ENCODE measurements at places on chromosomes 7 and 10.

DNA sequence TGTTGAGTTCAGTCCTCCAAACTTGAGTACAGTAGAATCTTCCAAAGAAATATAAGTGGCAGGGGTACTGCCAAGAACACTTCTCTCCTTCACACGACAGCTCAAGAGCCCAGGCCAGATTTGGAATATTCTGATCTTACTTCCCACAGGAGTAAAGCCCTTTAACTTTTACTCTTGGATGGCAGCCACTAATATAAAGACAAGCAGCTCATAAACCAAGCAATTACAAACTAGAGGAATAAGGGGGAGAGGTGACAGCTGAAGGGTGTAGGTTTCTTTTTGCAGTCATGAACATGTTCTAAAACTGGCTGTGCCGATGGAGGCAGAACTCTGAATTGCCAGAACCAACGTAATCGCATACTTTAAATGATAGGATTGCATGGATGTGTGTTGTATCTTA is 74.8 kb downstream of the SVIL start:
- DNase-seq: no peak
- no peak overlapping the region for H3K4me3 ChIP-seq
- no peaks in the 10 kb centered on the region for H3K4me1 ChIP-seq
- no peaks in the 10 kb centered on the region for H3K27me3 ChIP-seq
- H3K27ac ChIP-seq: no peak overlapping the region

- no peak overlapping the region for H3K27ac ChIP-seq
- H3K27me3 ChIP-seq: no peaks in the 10 kb centered on the region
- DNase-seq: no peak
- no peaks in the 10 kb centered on the region for H3K4me1 ChIP-seq
- H3K36me3 ChIP-seq: no peaks in the 10 kb centered on the region
Observed at GRCh38 chr7:19351341-19352304, 206.4 kb upstream of the FERD3L start.

GRCh38 chr10:7094781-7095180 is 316.1 kb downstream of the SFMBT2 start:
- no peaks in the 10 kb centered on the region for H3K4me1 ChIP-seq
- H3K27ac ChIP-seq: no peak overlapping the region
- DNase-seq: no peak
- no peak overlapping the region for H3K4me3 ChIP-seq

GRCh38 chr7:42928754-42929153 is 3.2 kb downstream of the PSMA2 start:
- H3K4me3 ChIP-seq: no peak overlapping the region
- H3K4me1 ChIP-seq: peaks cover 9% of the 10 kb centered on the region
- H3K27ac ChIP-seq: no peak overlapping the region
- H3K36me3 ChIP-seq: peaks cover 26% of the 10 kb centered on the region
- no peak for DNase-seq

DNA sequence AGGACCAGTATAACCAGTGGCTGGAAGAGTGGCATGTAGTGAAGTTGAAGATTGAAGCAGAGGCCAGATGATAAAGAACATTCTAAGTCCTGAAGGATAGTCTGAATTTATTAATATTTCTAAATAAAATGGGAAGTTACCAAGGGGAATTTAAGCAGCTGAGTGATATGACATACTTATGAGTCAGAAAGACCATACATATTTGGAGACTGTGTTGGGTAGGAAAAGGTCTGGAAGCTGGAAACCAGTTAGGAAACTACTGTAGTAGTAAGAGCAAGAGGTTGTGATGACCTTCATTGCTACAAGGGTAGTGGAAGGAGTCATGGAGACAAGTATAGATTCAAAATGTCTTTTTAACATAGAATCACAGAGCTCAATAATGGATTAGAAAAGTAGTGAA is 752.3 kb downstream of the SUGCT start:
- no peak overlapping the region for H3K4me3 ChIP-seq
- no peaks in the 10 kb centered on the region for H3K4me1 ChIP-seq
- H3K36me3 ChIP-seq: no peaks in the 10 kb centered on the region

- DNase-seq: no peak
- no peaks in the 10 kb centered on the region for H3K27me3 ChIP-seq
- H3K27ac ChIP-seq: no peak overlapping the region
- H3K36me3 ChIP-seq: no peaks in the 10 kb centered on the region
Observed at GRCh38 chr7:68245688-68246087, 1249.1 kb downstream of the TYW1 start.

DNA sequence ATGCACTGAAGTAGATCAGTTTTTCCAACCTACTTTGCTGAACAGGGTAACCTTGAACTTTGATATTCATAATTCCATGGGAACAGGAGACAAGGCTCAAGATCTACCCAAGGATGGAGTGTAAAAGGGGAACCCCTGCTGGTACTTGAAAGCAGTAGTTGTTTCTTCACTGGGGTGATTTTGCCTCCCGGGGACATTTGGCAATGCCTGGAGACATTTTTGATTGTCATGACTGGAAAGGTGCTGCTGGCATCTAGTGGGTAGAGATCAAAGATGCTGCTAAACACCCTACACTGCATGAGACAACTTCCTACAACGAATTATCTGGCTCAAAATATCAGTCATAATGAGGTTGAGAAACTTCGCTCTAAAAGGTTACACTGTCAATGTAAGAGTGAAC is 214.8 kb upstream of the CTBP2 start:
- no peak overlapping the region for H3K27ac ChIP-seq
- H3K4me3 ChIP-seq: no peak overlapping the region
- H3K27me3 ChIP-seq: peaks cover 17% of the 10 kb centered on the region
- no peaks in the 10 kb centered on the region for H3K36me3 ChIP-seq
- no peak for DNase-seq
- no peaks in the 10 kb centered on the region for H3K4me1 ChIP-seq

GRCh38 chr7:33973231-33974015 is 68.1 kb downstream of the BMPER start:
- H3K27me3 ChIP-seq: no peaks in the 10 kb centered on the region
- H3K4me3 ChIP-seq: no peak overlapping the region
- no peaks in the 10 kb centered on the region for H3K36me3 ChIP-seq
- no peaks in the 10 kb centered on the region for H3K4me1 ChIP-seq

DNA sequence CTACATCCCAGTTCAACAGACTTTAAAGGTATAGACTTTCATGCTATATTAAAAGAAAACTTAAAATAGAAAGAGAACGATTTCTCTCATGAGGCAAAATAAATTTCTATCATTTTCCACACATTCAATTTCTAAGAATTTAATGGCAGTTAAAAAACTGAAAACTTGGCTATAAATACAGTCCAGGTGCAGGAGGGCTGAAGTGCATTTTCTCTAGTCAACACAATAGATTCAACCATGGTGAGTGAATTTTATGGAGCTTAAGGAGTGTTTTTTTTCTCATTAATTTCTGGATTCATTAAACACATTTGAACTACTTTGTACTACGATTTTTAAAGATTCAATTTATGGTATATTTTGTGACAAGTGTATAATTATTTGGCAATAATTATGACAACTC is 240.8 kb upstream of the SLC26A5 start:
- H3K4me1 ChIP-seq: no peaks in the 10 kb centered on the region
- no peak overlapping the region for H3K27ac ChIP-seq
- H3K27me3 ChIP-seq: no peaks in the 10 kb centered on the region
- DNase-seq: no peak

DNA sequence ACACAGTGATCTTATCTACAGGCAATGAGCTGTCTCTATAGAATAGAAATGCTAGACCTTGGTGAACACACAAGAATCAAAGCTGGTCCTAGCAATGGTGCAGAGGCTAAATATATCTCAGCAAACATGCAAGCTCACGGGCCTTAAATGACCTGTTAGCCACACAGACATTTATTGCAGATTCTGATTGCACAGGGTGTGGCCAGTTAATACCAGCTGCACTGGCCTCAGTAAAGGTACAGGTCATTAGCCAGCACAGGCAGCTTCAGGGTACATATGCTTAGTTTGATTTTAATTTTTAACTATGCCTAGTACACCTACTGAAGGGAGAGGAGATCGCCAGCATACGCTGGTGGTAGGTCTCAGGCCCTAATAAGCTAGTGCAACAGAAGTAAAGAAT is 265.4 kb upstream of the DGKB start:
- no peak overlapping the region for H3K27ac ChIP-seq
- H3K4me3 ChIP-seq: no peak overlapping the region
- H3K36me3 ChIP-seq: no peaks in the 10 kb centered on the region
- no peak for DNase-seq

DNA sequence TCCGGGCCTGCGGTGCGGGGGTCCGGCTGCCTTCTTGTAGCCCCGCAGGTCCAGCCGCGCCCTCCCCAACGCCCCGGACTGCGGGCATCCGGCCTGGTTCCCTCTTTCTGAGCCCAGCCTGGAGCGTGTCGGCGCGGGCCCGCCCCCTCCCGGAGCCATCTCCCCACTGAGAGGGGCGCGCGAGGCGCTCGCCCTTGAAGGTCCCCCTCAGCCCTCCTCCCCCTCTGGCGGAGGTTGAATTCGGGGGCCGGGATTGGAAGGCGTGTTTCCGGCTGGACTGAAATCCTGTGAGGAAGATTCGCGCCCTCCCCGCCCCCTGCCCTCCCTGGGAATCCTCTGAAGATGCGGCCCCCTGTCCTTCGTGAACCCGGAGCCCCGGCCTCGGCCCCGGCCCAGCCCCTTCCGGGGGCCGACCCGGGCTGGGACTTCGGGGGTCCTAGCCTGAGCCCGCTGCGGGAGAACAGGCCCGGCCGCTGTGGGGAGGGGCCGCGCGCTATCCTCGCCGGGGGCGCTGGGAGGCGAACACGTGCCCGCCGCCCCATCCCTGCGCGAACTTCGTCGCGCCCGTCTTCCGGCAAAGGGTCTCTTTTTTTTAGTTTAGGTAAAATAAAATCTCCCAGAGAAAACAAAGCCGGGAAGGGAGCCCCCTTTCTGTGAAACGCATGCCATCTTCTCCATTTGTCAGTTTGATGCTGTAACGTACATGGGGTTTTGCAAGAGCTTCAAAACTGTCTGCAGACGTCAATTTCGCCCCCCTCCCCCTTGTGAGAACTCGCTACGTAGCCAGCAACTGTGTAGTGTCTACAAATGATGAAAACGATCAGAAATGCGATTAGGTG is 636 bp downstream of the PDCD4 start:
- no peaks in the 10 kb centered on the region for H3K27me3 ChIP-seq
- H3K27ac ChIP-seq: peak overlapping the region; percentile 97
- peak overlapping the region; percentile 94 for H3K4me3 ChIP-seq
- DNase-seq: peak; percentile 64

DNA sequence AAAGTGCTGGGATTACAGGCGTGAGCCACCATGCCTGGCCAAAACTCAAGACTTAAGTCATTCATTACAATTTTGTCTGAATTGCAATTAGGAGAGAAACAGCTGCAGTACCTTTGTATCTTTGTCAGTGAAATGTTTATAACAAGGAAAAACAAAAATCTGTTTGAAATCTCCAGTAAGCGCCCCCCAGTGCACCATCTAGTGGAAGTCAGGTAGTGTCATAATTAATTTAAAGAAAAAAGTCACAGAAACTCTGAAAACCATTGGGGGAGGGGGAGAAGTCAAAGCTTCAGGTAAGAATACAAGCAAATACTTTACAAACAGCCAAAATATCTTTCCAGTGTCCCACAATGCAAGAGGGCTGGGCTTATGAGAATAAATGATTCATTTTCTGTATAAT is 2.8 kb downstream of the MPP7 start:
- no peaks in the 10 kb centered on the region for H3K27me3 ChIP-seq
- H3K36me3 ChIP-seq: no peaks in the 10 kb centered on the region
- no peak overlapping the region for H3K4me3 ChIP-seq
- peaks cover 9% of the 10 kb centered on the region for H3K4me1 ChIP-seq

GRCh38 chr7:145732521-145732920 is 384.1 kb upstream of the CNTNAP2 start:
- H3K36me3 ChIP-seq: no peaks in the 10 kb centered on the region
- H3K27me3 ChIP-seq: no peaks in the 10 kb centered on the region
- no peak overlapping the region for H3K27ac ChIP-seq
- H3K4me3 ChIP-seq: no peak overlapping the region
- DNase-seq: no peak

GRCh38 chr10:80506836-80507487 is 30.7 kb upstream of the SH2D4B start:
- H3K36me3 ChIP-seq: peaks cover 40% of the 10 kb centered on the region
- DNase-seq: no peak
- peaks cover 53% of the 10 kb centered on the region for H3K4me1 ChIP-seq
- no peak overlapping the region for H3K4me3 ChIP-seq
- H3K27me3 ChIP-seq: no peaks in the 10 kb centered on the region
- peak overlapping the region; percentile 25 for H3K27ac ChIP-seq

GRCh38 chr7:158404031-158404761 is 183.4 kb downstream of the PTPRN2 start:
- H3K27ac ChIP-seq: no peak overlapping the region
- DNase-seq: no peak
- H3K4me3 ChIP-seq: no peak overlapping the region
- no peaks in the 10 kb centered on the region for H3K27me3 ChIP-seq
- peaks cover 15% of the 10 kb centered on the region for H3K4me1 ChIP-seq

DNA sequence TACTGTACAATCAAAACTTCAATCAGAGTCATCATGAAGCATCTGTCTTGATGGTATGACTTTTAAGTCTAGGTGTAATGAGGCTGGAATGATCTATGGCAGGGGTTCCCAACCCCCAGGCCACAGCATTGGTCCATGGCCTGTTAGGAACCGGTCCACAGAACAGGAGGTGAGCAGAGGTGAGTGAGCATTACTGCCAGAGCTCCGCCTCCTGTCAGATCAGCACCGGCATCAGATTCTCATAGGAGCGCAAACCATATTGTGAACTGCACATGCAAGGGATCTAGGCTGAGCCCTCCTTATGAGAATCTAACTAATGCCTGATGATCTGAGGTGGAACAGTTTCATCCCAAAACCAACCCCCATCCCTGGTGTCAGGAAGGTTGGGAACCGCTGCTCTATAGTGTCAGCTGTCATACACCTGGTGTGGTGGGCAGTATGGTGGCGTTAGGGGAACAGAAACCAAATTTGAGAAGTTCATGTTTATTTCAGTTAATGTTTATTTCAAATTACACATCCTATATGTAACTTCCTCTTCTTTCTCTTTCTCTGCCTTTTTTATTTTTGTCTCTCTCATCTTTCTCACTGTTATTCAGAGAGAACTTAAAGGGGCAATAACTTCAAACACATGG is 432.6 kb downstream of the TNS3 start:
- H3K27ac ChIP-seq: no peak overlapping the region
- no peaks in the 10 kb centered on the region for H3K36me3 ChIP-seq
- no peak for DNase-seq

DNA sequence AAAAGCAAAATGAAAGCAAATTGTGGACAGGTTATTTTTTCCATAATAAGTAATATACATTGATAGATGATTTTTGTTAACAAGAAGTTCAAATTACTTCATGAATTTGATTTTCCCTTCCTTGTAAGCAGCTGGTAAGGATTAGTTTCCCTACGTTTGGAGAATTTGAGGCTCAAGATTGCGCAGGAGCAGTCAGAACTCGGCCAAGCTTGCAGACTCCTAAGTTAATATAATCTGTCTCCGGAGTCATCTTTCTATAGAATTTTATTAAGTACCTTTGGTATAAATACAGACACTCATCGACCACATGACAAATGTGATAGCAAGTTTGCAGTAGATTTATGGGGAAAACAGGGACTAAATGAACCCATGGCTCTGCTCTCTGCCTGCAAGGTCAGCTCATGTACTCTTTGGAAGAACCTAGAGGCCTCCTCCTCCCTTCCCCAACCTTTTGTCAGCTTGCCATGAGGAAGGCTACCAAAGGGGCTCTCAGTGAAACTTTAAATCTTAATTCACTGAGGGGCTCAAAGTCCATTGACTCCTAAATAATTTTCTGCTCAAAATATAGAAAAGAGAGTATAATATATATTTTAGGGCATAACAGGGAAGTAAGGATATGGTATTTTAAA is 89.2 kb upstream of the CTTNBP2 start:
- H3K27ac ChIP-seq: no peak overlapping the region
- DNase-seq: no peak
- no peaks in the 10 kb centered on the region for H3K36me3 ChIP-seq

Data from large intestine (tissue), 12 donors.